ENCODE measurements at places on chromosomes 1 and 21.
A peak's percentile ranks its signal among the peaks of the same experiment; 100 is the strongest.

- DNase-seq: peak; percentile 82
Observed at GRCh38 chr1:234893725-234894630, 234.7 kb downstream of the TOMM20 start.

- peak; percentile 85 for DNase-seq
Observed at GRCh38 chr1:247331525-247332214, at the start of gene ZNF496. Gene ZNF496, minus strand, starts transcription at chr1:247331867. Its CDS starts 2,289 bp downstream, at chr1:247329578.

DNA sequence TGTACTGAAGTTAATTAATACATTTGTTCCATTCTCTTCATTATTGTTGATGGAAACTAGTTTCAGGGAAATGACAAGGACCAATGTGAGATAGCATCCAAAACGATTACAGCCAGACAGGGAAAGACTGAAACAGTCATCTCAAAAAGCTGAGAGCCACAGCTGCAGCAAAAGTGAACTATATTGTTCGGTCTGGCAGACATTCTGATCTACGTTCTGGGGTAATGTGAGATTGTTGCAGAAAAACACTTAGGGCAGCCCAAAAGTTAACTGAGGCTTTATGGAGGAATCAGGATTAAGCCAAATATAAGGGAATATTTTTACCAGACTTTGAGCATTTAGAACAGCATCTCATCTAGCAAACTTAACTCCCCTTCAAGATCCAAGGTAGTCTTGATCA is 112.9 kb downstream of the LRRC40 start:
- no peak for DNase-seq

GRCh38 chr21:45461806-45462341 is 56.9 kb downstream of the COL18A1 start:
- no peak for DNase-seq

- DNase-seq: peak; percentile 62
Observed at GRCh38 chr1:241499910-241500309, 19.6 kb downstream of the FH start.

- no peak for DNase-seq
Observed at GRCh38 chr1:112320058-112320457, 76.0 kb upstream of the CTTNBP2NL start.

DNA sequence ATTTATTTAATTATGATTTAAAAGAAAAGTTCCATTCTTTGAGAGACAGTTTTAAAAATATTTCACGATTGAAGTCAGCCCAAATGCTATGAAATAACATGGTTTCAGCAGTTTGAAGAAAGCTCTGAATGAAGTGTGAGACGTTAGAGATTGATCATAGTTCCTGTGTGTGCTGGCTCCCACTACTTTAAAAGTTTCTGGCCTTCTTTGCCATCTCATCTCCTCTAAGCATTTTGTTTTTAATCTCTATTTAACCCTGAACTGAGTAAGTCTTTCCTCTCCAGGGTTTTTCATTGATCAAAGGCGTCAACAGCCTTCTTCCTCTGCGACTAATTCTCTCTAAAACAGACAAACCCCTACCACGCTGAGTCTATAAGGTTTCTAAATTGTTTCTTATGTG is 225.3 kb upstream of the B3GALT2 start:
- no peak for DNase-seq

- DNase-seq: no peak
Observed at GRCh38 chr1:93733340-93733739, 51.7 kb upstream of the BCAR3 start.

GRCh38 chr1:113042285-113043143 is 30.5 kb upstream of the LRIG2 start:
- peak; percentile 20 for DNase-seq

GRCh38 chr1:3530926-3531818 is 76.7 kb downstream of the ARHGEF16 start:
- DNase-seq: peak; percentile 20

DNA sequence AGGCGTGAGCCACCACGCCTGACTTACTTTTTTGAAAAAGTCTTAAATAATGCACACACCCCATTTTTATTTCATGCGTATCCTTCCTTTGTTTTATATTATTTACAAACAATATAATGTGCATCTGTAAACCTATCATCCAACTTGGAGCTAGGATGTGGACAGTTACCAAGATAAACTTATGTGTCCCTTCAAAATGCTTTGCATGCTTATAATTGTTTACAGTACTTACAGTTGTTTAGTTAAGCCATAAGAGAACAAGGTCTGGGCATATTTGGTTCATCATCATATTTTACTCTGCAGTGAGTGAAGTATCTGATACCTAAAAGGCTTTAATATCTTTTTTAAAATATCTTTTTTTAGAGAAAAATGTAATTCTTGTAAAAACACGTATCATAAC is 16.1 kb upstream of the HMGN1 start:
- DNase-seq: no peak

DNA sequence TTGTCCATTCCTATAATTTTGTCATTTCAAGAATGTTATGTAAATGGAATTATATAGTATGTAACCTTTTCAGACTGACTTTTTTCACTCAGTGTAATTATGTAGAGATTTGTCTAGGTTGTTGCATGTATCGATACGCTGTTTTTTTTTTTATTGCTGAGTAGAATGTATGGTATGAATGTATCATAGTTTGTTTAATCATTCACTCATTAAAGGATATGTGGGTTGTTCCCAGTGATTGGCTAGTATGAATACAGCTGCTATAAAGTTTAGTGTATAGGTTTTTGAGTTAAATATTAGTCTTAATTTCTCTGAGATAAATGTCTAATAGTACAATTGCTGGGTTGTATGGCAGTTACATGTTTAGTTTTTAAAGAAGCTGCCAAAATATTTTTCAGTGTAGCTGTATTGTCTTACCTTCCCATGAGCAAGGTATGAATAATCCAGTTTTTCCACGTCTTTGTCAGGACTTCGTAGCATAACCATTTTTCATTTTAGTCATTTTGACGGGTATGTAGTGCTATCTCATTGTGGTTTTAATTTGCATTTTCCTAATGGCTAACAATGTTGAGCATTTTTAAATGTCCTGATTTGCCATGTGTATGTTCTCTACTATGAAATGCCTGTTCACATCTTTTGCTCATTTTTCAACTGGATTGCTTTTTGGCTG is 22.4 kb downstream of the CASQ2 start:
- no peak for DNase-seq

- DNase-seq: no peak
Observed at GRCh38 chr1:224380003-224380402, 23.3 kb downstream of the CNIH4 start.

DNA sequence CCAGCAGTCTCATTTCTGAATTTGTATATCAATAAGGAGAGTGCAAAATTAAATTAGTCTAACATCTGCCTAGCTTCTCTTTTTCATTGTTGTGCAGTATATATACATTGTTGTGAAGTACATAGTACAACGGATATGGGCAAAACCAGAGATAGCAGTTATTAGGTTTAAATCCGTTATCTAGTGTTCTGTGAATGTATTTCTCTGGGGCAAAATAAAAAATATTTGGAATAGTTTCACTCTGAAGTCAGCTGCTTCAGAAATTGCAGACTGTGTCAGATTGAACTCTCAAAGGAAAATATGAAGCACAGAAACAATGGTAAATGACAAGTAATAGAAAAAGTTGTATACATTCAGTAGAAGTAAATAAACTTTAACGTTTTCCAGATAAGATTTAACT is 836.5 kb upstream of the CXADR start:
- DNase-seq: no peak

- no peak for DNase-seq
Observed at GRCh38 chr1:43781574-43781973, 74.2 kb downstream of the ST3GAL3 start.

GRCh38 chr21:40445349-40445921 is 401.5 kb downstream of the DSCAM start:
- no peak for DNase-seq

GRCh38 chr1:218664385-218665170 is 319.4 kb downstream of the TGFB2 start:
- no peak for DNase-seq

DNA sequence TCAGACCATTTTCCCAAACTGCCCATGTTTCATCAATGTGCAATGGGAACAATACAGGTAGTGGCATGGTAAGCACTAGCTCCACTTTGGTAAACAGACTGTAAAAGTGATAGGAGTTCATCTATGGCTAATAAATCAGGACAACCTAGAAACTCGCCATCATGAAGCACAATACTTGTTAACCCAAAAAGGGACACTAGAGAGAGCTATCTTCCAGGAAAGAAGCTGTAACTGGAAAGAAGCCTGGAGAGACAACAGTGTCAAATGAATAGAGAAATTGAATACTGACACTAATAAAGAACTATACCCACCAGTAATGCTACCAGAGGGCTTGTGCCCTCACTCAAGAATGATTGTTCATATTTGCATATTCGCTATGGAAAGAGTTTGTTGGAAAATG is 164.7 kb upstream of the RGS18 start:
- no peak for DNase-seq

- DNase-seq: no peak
Observed at GRCh38 chr1:101190441-101190840, 46.4 kb upstream of the S1PR1 start.

DNA sequence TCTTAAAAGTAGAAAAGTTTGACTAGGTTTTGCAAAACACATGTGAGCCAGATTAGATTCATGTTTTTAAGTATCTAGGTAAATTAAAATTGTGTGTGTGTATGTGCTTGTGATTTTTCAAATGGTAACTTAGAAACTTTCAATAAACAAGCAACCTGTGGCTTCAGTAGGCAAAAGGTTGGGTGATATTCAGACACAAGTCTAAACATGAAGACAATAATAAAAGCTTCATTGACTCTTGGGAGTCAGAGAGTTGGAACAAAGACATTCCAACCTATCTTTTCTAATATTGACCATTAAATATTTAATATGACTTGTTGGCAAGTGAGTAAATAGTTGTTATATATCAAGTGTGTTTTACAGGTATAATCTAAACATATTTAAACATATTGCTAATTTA is 1049.6 kb upstream of the ADGRL4 start:
- peak; percentile 23 for DNase-seq

- DNase-seq: no peak
Observed at GRCh38 chr1:93822730-93823425, 56.1 kb downstream of the DNTTIP2 start.

- DNase-seq: no peak
Observed at GRCh38 chr1:45335855-45336324, 4.1 kb upstream of the TOE1 start.

DNA sequence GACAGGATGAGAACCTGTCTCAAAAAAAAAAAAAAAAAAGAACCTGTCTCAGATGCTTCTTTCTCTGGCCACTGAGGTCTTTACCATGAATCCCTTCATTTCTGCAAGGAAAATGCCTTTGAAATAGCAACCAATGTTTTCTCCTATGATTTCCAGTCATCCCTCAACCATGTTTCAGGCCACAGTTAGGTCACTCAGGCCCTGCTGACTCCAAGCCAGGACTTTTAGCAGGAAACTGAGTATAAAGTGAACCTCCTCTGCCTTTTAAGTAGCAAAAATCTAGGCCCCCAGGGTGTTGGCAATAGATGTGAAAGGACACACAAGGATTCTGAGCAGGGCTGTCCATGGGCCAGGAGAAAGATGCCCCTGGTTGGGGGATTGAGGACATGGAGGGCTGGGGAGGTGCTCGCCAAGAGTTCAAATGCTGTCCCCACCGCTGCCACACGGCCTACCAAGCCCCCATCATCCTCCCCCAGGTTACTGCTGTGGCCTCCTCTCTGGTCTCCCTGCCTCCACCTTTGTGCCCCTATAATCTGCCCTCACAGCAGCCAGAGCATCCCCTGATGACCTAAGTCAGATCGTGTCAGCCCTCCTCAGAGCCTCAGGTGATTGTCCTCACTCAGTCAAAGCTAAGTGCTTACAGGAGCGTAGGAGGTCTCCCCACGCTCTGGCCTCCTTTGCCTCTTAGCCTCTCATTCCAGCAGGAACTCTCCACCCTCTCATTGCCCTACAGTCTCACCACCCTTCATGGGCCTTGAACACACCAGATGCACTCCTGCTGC is 54.6 kb downstream of the MATN1 start:
- DNase-seq: no peak

- DNase-seq: no peak
Observed at GRCh38 chr1:209895709-209896108, 42.3 kb upstream of the SYT14 start.

GRCh38 chr21:41906770-41907169 is 27.6 kb upstream of the PRDM15 start:
- no peak for DNase-seq

DNA sequence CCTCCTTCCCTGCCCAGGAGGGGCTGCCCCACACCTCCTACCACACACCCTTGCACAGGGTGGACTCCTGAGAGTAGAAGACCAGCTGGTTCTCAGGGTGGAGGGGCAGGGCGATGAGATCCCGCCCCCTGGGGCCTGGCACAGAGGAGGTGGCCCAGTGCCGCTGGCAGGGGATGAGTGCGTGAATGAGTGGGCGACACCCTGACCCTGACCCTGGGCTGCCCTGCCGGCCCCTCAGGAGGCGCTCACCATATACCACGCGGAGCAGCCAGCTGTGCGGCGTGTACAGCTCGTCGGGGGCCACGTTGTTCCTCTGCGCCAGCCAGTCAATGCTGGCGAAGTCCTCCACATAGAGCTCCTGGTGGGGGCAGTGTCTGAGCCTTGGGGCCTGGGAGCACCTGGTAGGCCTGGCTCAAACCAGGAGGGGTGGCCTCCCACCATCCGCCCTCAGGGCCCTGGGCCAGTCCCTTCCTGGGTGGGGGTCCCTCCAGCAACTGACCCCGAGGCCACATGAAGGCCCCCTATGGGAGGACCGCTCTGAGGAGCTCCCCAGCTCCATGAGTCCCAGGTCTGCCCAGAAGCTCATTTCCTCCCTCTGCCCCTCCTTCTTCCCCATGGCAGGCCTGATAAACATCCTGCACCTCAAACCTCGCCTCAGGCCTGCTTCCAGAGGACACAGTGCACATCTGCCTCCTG is 13.0 kb downstream of the LSS start:
- DNase-seq: no peak

DNA sequence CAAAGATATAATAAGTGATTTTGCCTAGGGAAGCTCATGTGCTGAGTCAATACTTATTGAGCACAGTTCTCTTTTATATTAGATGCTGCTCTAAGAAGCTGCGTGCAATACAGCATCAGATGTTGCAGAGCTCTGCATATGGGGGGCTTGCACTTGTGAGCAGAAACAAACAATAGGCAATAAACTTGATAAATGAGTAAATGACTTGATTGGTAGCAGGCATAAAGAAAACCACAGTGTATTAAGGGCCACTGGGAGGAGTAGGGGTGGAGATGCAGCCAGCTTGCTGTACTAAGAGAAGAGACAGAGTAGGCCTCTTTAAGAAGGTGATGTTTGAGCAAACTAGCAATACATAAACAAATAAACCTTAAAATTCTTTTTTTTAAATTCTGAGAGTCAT is 598.5 kb upstream of the ADAMTS5 start:
- DNase-seq: no peak

DNA sequence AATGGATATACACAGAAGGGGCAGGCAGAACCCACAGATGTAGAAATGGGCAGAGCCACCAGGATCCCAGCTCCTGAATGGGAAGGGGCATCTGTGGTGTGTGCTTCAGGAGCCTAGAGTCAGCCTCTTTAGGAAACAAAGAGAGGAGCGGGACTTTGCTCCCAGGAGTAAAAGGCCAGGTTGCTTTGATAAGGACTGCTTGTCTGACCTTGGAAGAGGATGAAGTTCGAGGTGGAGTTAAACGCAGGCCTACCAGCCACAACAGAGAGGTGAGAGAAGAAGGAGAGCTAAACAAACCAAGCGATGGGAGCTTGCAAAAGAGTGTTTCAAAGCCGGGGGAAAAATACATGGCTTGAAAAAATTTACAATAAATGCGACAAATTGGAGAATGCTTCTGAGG is 49.9 kb upstream of the TMPRSS2 start:
- no peak for DNase-seq

GRCh38 chr1:114670083-114671010 is 498 bp upstream of the DENND2C start:
- peak; percentile 51 for DNase-seq

- no peak for DNase-seq
Observed at GRCh38 chr21:25911730-25912401, 177.1 kb downstream of the GABPA start.

- no peak for DNase-seq
Observed at GRCh38 chr21:37984416-37984815, 68.2 kb upstream of the KCNJ6 start.

All from DMS153 (cell line).